ENCODE measurements at places on chromosomes 16 and 17. TPM values are rescaled to one million over a fixed set of nuclear protein-coding genes. Genes with fewer than 3 reads are reported as not detected.

Gene PHOSPHO1
- total RNA-seq = not detected

Gene KRT15
- total RNA-seq = not detected

Gene ABCC11
- 0.22 TPM for total RNA-seq

Gene METRNL
- 22.9 TPM for total RNA-seq

Gene TBC1D3E
- total RNA-seq = not detected

- no peak for DNase-seq
Measured at GRCh38 chr17:8487743-8488142, 52.1 kb downstream of the NDEL1 start.

DNA sequence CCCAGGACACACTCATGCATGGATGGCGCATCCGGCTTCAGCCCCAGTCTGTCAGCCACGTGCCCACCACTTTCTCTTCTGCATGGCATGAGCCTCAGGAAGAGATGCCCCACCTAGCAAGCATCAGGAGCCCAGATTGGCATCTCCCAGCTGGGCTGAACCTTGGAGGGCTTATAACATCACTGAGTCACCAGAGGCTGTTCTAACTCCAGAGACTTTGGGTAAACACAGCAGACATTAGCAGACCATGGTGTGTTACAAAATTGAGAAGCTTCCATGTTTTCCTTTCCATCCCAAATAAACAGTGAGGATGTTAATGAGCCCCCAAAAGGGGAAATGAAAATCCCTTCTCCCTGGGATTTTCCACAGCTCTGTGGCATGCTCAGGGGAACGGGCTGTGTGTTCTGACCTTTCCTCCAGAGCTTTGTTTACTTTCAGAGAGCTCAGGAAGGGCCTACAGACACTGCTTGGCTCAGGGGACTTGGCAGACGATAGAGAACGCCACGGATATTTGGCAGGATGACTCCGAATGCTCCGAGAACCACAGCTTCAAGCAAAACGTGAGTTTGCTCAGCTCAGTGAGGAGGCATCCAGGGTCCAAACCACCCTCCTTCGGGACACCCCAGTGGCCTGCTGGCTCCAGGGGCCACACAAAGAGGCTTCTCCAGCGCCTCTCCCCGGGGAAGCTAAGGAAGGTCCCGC is 16.5 kb downstream of the GLP2R start:
- DNase-seq = no peak

DNA sequence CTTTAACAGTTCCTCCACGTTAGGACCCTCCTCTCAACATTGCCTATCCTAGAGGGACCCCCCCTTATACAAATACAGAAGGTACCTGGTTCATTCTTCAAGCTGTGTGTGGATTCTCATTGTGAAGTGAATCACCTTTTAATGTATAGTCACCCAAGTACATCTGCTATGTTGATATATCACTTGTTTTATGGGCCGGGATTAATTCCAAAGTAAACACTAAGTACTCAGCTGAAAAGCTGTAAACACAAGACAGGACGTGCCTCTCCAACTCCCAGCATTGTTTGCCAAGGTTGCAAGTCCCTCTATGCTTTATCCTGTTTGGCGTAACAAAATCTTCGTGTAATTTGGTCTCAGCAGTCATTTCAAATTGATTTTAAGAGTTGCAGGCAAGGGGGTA is 123.6 kb downstream of the RBFOX1 start:
- no peak for DNase-seq

GRCh38 chr17:1725642-1726511 is 1.4 kb downstream of the WDR81 start:
- no peak for DNase-seq

GRCh38 chr16:79571903-79572535 is 28.5 kb downstream of the MAF start:
- DNase-seq = no peak

DNA sequence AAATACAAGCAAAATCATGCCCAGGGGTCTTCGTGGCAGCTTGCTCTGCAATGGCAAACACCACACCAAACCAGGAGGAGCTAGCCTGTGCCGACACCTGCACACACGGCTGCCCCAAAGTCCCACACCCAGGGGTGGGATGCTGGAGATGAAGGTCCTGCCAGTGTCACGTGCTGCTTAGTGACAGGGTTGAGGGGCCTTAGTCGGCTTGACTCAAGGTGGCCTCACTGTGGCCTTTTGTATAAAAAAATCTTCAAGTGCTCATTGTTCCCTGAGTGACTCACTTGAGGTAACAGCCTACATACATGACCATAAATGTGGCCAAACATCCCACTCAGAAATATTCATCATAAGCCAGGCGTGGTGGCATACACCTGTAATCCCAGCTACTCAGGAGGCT is 7.3 kb downstream of the TRIM65 start:
- DNase-seq = no peak

- DNase-seq = peak; percentile 13
Measured at GRCh38 chr16:4407543-4408322, 8.7 kb downstream of the CORO7 start.
